Hypothalamus (tissue), 51 donors: ENCODE measurements at places on chromosomes 1 and 21.

GRCh38 chr21:43374228-43374885, 52.6 kb downstream of the SIK1 start:
- DNase-seq: no peak

DNA sequence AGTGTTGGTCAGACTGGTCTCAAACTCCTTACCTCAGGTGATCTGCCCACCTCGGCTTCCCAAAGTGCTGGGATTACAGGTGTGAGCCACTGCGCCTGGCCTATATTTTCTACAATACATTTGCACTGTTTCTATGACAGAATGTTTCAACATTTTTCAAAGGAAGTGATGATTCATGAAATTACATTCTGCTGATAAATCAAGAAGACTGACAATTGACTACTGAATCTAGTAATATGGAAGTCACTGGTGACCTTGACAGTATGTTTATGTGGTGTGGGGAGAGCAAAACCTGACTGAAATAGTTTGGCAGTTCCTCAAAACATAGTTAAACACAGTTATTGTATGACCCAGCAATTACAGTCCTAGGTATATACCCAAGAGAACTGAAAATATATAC, 18.1 kb downstream of the LRIF1 start:
- DNase-seq: no peak

GRCh38 chr1:239098400-239099037, 287.8 kb upstream of the CHRM3 start:
- no peak for DNase-seq

DNA sequence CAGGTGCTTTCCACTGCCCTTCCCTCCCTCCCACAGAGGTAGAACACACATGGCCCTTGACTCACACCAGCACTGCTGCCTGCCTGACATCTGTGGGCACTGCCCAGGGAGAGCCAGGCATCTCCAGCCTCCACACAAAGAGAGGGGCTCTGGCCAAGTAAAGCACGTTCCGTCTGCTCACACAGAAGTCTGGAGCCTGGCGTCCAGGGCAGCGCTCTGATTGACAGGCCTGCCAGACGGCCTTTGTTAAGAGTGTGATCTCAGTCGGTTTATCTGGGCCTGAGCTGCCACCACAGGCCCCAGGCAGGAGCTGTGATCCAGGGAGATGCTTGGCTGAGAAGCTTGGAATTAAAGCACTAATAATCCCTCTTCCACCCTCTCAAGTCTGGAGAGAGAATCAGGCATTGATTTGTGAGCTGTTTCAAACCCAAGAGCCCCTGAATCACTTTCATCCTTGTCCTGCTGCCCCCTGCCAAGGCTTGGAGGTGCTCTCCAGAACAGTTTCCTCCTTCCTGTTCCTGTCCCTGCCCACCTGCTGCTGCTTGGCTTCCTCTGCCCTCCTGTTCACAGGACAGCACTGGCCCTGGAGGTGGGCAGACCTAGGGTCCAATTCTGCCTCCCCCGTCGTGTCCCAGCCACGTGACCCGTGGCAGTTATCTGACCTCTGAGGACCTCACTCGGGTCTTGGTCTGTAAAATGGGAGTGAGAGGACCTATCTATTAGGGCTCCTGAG, 3.7 kb downstream of the DMRTB1 start:
- no peak for DNase-seq

DNA sequence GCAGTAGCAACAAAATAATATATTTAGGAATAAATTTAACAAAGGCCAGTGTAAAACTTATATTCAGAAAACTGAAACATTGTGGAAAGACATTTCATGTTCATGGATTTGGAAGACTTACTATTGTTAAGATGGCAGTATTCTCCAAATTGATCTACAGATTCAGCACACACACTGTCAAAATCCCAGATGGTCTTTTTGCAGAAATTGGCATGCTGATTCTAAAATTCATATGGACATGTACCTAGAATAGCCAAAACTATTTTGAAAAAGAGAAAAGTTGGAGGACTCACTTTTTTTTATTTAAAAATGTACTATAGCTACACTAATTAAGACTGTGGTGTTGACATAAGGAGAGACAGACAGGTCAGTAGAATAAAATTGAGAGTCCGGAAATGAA, 32.0 kb upstream of the SH3D21 start:
- DNase-seq: no peak

DNA sequence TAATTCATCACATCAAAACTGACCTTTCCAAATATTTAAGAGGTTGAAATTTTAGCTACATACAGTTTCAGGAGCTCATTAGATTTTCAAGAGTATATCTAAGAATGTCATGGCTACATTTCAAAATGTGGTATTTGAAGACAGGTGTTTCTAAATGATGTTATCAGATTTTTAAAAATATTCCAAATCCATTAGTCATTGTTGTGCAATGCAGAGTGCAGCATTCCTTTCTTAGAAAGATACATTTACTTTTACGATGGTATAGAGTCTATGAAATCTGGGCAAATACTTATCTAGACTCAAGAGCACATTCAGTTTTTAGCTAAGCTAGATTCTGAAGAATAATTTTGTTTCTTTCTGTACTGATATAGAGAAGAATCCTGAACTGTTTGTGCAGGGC, 230.3 kb downstream of the CHRM3 start:
- DNase-seq: no peak

DNA sequence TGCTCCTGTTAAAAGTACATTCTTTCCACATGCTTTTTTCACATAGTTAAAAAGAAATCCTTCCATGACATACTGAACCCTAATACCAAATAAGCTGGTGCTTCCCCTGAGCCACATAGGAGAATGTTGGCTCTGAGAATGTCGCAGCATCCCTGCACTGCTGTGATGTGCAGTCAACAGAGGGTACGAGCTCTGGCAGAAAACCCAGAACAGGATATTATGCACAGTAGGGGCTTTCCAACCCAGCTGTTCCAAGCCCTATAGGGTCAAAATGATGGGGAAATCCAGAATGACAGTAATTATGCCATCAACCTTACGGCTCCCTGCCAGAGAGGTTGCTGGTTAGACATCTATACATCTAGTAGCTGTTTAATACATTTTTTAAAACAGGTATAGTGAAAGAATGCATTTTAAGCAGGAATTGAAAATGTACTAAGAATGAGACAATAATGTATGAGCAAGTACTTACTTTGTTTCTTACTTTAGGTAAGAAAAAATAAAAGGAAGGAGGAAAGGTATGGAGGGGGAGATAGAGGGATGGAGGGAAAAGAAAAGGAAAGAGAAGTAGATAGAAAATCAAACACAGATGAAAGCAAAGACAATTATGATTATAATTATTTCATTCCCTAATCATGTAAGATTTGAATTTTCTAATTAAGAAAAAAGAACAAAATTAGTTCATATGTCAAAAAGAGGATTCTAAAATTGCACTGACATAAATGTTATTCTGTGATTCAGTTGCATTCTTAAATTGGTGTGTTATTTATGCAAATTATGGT, 126.0 kb downstream of the NR5A2 start:
- DNase-seq: no peak

DNA sequence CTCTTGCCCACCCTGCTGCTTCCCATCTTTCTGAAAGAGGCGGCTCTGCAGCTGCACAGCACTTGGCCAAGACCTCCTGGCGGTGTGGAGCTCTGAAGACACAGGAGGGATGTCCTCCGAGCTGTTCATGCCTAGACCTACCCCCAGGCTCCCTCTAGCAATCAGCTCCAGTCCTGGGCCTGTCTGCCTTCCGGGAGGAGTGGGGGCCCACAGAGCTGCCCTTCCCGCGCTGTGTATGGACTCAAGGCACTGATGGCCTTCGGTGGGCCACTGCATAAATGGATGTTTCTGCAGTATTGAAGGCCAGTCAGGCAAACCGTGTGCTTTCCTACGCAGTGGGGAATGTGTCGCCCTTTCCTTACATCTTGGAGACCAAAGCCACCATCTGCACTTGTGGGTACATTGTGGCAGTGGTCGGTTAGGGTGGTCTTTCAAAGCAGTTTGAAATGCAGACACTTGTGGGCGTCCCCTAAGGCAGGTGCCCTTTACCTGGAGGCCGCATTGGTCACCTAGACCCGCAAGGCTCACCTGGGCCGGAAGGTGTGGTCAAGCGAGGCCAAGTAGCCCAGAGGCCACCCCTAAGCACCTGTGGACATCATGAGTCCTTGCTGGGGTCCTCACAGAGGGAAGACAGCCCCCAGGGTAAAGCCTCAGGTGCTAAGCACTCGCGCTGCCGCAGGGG, 912 bp upstream of the PKNOX1 start:
- DNase-seq: no peak

- DNase-seq: no peak
These were observed 330.1 kb downstream of the PLPP3 start for GRCh38 chr1:56249234-56249633.

DNA sequence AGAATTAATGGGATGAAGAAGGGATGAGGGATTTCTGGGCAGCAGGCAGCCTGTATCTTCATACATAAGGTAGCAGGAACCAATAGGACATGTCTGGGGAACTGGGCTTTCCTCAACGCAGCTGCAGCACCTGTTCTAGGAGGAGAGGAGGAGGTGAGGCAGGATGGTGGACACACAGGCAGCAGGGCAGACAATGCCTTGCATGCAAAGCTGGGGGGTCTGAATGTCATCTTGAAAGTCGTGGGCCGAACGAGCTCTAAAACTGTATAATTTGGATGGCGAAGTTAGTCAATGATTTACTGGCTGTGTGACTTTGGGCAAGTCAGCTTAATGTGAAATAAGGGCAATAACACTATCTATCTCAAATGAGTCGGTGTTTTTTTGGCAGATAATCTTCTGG, 124.4 kb downstream of the BEND5 start:
- no peak for DNase-seq

GRCh38 chr1:226444901-226445300, 37.0 kb upstream of the PARP1 start:
- DNase-seq: no peak

DNA sequence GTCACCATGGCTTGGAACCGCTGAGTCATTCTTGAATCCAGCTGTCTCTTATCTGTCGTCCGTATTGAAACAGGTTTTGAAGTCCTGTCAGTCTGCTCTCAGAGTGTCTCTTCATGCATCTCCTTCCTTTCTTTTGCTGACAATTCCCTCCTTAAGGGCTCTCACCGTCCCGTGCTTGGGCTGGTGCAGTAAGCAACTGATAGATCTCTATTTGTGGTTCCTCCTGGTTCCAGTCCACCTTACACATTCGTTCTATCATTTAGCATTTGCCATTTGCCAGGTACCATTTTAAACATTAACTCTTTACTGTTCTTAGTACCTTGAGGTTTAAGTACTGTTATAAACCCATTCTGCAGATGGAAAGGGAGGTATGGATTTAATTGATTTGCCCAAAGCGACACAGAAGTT, 88.9 kb downstream of the DYRK1A start:
- DNase-seq: no peak

- DNase-seq: no peak
These were observed 19.1 kb upstream of the CGN start for GRCh38 chr1:151492120-151492519.

GRCh38 chr1:228066891-228067654, 15.4 kb upstream of the ARF1 start:
- DNase-seq: no peak

- no peak for DNase-seq
These were observed 206.4 kb upstream of the LMO4 start for GRCh38 chr1:87122243-87122642.

- DNase-seq: no peak
These were observed 20.0 kb upstream of the CAP1 start for GRCh38 chr1:40020447-40021085.

DNA sequence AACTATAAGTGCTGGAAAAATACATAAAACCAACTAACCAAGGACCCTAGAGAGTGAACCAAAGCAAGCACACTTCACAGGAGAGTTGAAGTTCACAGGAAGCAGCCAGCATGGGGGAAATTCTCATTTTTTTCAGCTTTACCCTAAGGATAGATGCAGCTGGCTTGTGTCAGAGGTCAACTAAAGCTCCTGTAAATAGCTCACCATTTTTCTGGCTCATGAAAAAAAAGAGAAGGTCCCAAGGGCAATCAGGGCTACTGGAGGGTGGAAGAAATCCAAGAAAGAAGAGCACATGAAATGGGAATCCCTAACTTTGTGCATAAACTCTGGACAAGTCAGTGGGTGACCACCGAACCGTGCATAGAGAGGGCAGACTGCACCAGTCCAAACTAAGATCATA, 58.3 kb downstream of the KCNJ15 start:
- no peak for DNase-seq

DNA sequence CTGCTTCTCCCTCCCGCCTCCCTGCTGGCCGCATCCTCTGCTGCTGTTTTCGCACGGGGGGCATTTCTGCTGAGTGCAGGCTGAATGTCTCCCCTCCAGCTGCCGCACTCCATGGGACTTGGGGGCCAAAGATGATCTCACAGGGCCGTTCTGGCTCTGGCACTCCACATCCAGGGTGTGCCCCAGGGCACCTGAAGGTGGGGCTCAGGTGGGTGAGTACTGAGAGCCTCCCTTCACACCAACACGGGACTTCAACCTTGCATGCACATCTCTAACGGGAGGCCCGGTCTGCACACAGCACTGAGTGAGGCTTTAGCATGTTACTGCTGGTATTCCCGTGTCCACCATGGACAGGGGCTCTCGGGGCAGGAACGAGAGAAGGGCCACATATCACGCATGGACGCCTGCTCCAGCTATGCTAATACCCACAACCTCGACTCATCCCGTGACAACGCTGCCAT, 88.9 kb downstream of the DMRTB1 start:
- no peak for DNase-seq

GRCh38 chr1:74767490-74767889, 34.5 kb downstream of the TYW3 start:
- DNase-seq: no peak
